ENCODE measurements at places on chromosomes 5 and 9. TPM values are rescaled to one million over a fixed set of nuclear protein-coding genes. Genes with fewer than 3 reads are reported as not detected.

GRCh38 chr9:88801214-88801796 is 190.0 kb upstream of the S1PR3 start:
- no peak for ATAC-seq

TUSC1 gene
- 24.1 TPM for total RNA-seq

PFN3 gene
- not detected for total RNA-seq

DNA sequence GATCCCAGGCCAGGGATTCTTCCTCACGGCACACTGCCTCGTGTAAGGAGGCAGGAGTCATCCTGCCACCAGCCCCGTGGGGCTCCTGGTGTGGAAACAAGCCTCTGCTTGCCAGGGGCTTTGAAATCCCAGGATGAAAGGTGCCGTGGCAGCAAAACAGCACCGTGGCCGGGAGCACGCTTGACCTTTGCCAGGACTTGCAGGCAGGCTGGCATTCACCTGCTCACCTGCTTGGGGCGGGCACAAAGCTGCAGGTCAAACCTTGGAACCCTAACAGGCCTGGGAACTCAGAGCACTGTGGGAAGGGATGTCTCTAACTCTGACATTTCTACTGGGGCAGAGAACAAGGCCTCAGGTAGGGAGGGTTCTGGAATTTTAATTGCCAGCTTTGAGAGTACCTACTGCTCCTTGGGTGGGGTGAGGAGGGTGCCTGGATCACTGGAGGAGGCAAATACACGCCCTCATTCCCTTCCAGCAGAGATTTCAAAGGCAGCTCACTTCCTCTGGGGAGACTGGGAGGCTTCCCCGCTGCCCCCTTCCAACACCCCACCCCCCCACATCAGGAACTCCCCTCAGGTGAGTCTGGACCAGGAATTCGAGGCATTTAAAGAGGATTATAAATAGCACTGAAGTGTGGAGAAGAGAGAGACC is 45.6 kb upstream of the STXBP1 start:
- no peak for ATAC-seq

GRCh38 chr5:72882989-72883388 is 66.5 kb downstream of the TNPO1 start:
- no peak for ATAC-seq

DBH gene
- not detected for total RNA-seq

GRCh38 chr9:89522959-89523285 is 25.0 kb upstream of the SEMA4D start:
- no peak for ATAC-seq

- no peak for ATAC-seq
Observed at GRCh38 chr9:100125910-100126309, 26.9 kb downstream of the INVS start.

GRCh38 chr5:156687514-156687913 is 162.6 kb upstream of the PPP1R2B start:
- ATAC-seq, result no peak

DNA sequence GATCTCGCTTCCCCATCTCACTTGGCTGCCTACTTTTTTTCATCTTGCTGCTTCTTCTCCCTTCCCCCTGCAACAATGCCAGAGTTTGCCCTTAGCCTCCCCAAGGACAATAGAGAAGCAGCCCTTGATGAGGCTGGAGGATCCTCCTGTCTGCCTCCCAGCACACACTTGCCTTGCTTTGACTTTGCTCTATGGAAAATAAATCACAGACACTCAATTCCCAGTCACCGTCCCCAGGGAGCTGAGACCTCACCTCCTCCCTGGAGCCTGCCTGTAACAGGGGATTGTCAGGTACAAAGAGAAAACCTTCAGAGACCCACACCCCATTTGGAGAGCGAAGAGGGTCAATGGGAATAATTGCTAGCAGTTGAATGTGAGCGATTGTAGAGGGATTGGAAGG is 242.1 kb upstream of the ZNF462 start:
- no peak for ATAC-seq

LCN9 gene
- not detected for total RNA-seq

GRCh38 chr9:37562826-37563225 is 13.4 kb downstream of the FBXO10 start:
- no peak for ATAC-seq

BOD1 gene
- 51.1 TPM for total RNA-seq

DNA sequence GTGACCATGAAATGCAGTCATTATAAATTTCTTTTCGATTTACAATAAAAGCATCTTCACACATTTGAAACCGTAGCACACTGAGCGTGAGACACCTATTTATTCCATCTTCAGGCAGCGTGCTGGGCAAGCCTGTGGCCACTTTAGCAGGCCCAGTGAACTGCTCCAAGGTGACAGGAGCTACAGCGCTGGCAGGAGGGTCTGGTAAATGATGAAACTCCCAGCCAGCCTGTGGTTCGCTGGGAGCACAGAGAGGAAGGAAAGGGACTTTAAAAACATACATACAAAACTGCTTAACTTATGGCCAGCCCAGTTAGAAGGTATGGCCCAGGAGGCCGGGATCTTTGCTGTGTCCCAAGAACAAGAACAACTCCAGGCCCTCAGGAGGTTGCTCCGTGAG is 5.1 kb downstream of the RAPGEF1 start:
- no peak for ATAC-seq

GRCh38 chr9:92257327-92257726 is 36.2 kb downstream of the IARS1 start:
- ATAC-seq, result no peak

C9 gene
- not detected for total RNA-seq

SPATA31C1 gene
- total RNA-seq, result not detected

DNA sequence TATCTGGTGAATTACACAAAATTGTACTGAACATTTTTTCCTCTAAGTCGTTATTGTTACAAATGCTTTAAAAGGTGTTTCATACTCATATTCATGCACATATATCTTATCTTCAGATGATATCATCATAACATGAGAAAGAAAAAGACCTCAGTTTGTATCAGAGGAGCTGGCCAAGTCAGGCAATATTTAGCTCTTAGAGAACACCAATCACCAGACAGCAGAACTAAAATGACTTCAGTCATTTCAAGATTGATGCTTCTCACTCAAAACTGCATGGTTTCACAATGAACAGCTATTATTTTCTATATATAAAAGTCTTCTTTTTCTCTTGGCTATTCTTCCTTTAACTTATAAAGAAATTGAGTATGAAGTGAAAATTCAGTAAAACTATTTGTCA is 44.6 kb downstream of the TSSK1B start:
- no peak for ATAC-seq

DNA sequence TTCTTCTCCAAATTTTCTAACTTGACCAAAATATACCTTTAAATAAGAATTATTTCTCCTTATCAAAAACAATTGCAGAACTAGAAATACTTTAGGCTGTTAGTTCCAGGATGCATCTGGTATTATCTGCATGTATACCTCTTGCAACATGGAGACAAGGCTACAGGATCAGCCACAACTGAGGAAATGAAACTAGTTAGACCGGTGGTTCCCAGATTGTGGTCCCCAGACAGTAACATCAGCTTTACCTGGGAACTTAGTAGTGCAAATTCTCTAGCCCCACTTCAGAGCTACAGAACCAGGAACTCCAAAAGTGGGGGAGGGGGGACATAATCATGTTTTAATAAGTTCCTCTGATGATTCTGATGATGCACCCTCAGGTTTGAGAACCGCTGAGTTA is 61.6 kb upstream of the C9orf72 start:
- no peak for ATAC-seq

TTC23L gene
- not detected for total RNA-seq
